ENCODE measurements at places on chromosomes 5 and 9.
A peak's percentile ranks its signal among the peaks of the same experiment; 100 is the strongest.

GRCh38 chr5:174793684-174794328 lies 69.4 kb downstream of the MSX2 start:
- no peak for DNase-seq
- no peak overlapping the region for H3K4me3 ChIP-seq
- no peaks in the 10 kb centered on the region for H3K4me1 ChIP-seq
- no peak overlapping the region for H3K27ac ChIP-seq
- H3K27me3 ChIP-seq: peaks cover 8% of the 10 kb centered on the region

GRCh38 chr5:150674341-150674821 lies 13.3 kb downstream of the MYOZ3 start:
- H3K4me1 ChIP-seq: peaks cover 16% of the 10 kb centered on the region
- no peak overlapping the region for H3K4me3 ChIP-seq
- no peaks in the 10 kb centered on the region for H3K36me3 ChIP-seq

GRCh38 chr9:36148311-36149051 lies 11.9 kb downstream of the GLIPR2 start:
- peak; percentile 23 for DNase-seq
- H3K36me3 ChIP-seq: peaks cover 13% of the 10 kb centered on the region
- no peak overlapping the region for H3K4me3 ChIP-seq
- H3K27ac ChIP-seq: peak overlapping the region; percentile 97
- H3K27me3 ChIP-seq: no peaks in the 10 kb centered on the region
- H3K4me1 ChIP-seq: peaks cover 91% of the 10 kb centered on the region

- no peaks in the 10 kb centered on the region for H3K27me3 ChIP-seq
- peaks cover 32% of the 10 kb centered on the region for H3K4me1 ChIP-seq
- peak; percentile 22 for DNase-seq
- peaks cover 7% of the 10 kb centered on the region for H3K36me3 ChIP-seq
- peak overlapping the region; percentile 59 for H3K4me3 ChIP-seq
These were observed 140.8 kb downstream of the C9orf152 start for GRCh38 chr9:110066929-110067716.

DNA sequence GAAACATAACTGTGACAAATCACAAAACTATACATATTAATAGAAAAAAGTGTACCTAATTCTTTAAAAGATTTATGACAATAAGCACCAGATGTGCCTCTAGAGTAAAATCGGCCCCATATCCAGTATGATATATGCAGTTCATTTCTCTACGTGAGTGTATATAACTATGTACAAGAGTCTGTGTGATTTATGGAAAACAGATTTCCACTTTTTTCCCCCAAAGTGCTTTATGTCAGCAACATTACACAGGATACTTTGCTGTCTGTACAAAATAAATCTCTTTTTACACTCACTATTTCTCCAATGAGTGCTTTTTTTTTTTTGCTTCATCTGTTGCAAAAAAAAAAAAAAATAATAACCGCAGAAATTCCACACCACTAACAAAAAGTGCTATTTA lies 298.8 kb upstream of the RFX3 start:
- H3K36me3 ChIP-seq: no peaks in the 10 kb centered on the region
- H3K27ac ChIP-seq: no peak overlapping the region
- H3K4me1 ChIP-seq: no peaks in the 10 kb centered on the region
- DNase-seq: no peak
- H3K4me3 ChIP-seq: no peak overlapping the region

DNA sequence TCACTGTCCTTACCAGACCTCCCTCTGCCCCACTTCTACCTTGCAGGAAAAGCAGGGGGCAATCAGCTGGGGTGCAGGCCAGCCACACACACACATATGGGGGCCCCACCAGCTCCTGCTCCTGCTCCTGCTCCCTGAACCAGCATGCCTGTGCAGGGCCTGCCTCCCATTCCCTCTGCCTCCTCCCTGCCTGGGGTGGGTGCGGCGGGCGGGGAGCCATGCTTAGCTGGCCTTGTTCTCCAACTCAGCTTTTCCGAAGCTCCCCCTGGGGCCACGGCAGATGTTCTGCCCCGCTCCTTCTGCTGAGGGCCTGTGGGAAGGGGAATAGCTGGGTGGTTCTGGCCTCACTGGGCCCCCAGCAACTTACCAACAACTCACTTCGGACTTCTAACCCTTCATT lies 89.8 kb downstream of the ZNF354C start:
- H3K36me3 ChIP-seq: no peaks in the 10 kb centered on the region
- H3K4me3 ChIP-seq: no peak overlapping the region
- no peak overlapping the region for H3K27ac ChIP-seq
- no peak for DNase-seq

GRCh38 chr5:175464074-175464941 lies 14.1 kb upstream of the SFXN1 start:
- H3K27me3 ChIP-seq: peaks cover 2% of the 10 kb centered on the region
- H3K4me3 ChIP-seq: peak overlapping the region; percentile 9
- no peaks in the 10 kb centered on the region for H3K4me1 ChIP-seq
- DNase-seq: peak; percentile 36

DNA sequence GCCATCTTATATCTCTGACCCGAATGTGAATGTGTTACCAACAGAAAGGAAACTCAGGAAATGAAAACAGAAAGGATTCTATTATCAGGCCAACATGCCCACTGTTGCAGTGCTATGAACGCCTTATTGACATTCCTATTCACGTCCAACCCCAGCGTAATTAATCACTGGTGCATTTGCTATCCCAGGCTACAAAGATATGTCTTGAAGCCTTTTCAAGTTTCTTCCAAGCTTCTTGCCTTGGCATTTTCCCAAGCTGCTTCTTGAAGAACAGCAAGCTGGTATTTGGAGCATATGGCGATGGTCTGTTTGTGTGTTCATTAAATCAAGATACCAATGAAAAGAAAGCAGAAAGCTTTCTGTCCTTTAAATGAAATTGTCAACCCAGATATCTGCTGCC lies 579.2 kb upstream of the ZNF462 start:
- H3K4me1 ChIP-seq: no peaks in the 10 kb centered on the region
- no peak overlapping the region for H3K4me3 ChIP-seq
- no peak overlapping the region for H3K27ac ChIP-seq
- no peaks in the 10 kb centered on the region for H3K27me3 ChIP-seq

- H3K36me3 ChIP-seq: no peaks in the 10 kb centered on the region
- H3K27me3 ChIP-seq: no peaks in the 10 kb centered on the region
- no peaks in the 10 kb centered on the region for H3K4me1 ChIP-seq
- H3K27ac ChIP-seq: no peak overlapping the region
These were observed 211.0 kb downstream of the ADCY2 start for GRCh38 chr5:7606840-7607465.

- DNase-seq: no peak
- no peak overlapping the region for H3K27ac ChIP-seq
- H3K4me3 ChIP-seq: no peak overlapping the region
These were observed 26.9 kb upstream of the RAPGEF6 start for GRCh38 chr5:131661933-131662332.

DNA sequence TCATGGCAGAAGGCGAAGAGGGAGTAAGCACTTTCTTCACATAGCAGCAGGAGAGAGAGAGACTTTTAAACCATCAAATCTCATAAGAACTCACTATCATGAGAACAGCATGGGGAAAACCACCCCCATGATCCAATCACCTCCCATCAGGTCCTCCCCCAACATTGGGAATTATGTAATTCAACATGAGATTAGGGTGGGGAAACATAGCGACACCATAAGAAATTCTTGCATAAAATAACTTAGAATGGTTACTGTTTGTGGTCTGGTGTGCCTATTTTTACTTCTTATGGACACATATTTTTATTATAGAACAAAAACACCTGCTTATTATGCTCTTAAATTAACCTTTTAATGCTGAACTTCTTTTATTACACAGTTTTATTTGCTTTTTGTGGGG lies 298.1 kb downstream of the PJA2 start:
- no peaks in the 10 kb centered on the region for H3K4me1 ChIP-seq
- no peak for DNase-seq
- H3K27ac ChIP-seq: no peak overlapping the region
- H3K36me3 ChIP-seq: no peaks in the 10 kb centered on the region

GRCh38 chr5:78203815-78204214 lies 90.7 kb downstream of the AP3B1 start:
- no peak for DNase-seq
- no peak overlapping the region for H3K27ac ChIP-seq
- H3K27me3 ChIP-seq: no peaks in the 10 kb centered on the region
- H3K4me1 ChIP-seq: no peaks in the 10 kb centered on the region

DNA sequence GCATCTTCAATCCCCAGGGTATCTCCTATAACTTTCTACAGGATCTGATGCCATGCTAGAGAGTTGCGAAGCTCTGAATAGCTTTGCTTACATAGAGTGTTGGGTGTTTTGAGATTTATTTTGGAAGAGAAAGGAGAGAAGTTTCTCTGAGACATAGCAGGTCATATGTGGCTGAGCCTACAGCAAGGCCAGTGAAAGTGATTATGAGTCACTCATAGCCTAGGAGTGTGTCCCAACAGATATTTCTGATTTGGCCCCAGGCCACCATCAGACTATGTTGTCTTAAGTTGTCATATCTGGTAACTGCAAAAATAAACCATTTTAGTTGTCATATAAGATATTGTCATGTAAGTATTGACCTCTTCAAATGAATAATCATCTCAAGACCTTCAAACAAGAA lies 132.0 kb upstream of the RAI14 start:
- H3K36me3 ChIP-seq: no peaks in the 10 kb centered on the region
- no peaks in the 10 kb centered on the region for H3K27me3 ChIP-seq
- H3K27ac ChIP-seq: no peak overlapping the region

- peaks cover 26% of the 10 kb centered on the region for H3K27me3 ChIP-seq
- no peaks in the 10 kb centered on the region for H3K36me3 ChIP-seq
- H3K27ac ChIP-seq: no peak overlapping the region
- no peak for DNase-seq
These were observed 3.7 kb downstream of the MSX2 start for GRCh38 chr5:174727794-174728680.

DNA sequence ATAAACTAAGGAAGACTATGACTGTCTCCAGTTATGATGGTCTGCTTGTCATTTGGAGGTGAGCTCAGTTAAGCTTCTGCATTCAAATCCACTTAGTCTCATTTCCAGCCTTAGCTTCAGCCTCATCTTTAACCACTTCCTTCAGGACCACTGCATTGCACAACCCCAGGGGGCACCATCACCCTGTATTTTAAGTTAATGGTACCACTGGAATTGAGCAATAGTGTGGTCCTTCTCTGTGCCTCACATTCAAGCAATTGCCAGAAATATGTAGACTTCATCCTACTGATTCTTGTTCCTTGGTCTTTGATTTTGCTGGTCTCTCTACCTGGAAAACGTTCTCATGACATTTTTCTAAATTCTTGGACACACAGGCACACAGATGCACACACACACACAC lies 131.5 kb upstream of the PTPN3 start:
- no peaks in the 10 kb centered on the region for H3K27me3 ChIP-seq
- H3K4me3 ChIP-seq: no peak overlapping the region
- H3K36me3 ChIP-seq: no peaks in the 10 kb centered on the region
- no peaks in the 10 kb centered on the region for H3K4me1 ChIP-seq
- no peak overlapping the region for H3K27ac ChIP-seq
- no peak for DNase-seq

DNA sequence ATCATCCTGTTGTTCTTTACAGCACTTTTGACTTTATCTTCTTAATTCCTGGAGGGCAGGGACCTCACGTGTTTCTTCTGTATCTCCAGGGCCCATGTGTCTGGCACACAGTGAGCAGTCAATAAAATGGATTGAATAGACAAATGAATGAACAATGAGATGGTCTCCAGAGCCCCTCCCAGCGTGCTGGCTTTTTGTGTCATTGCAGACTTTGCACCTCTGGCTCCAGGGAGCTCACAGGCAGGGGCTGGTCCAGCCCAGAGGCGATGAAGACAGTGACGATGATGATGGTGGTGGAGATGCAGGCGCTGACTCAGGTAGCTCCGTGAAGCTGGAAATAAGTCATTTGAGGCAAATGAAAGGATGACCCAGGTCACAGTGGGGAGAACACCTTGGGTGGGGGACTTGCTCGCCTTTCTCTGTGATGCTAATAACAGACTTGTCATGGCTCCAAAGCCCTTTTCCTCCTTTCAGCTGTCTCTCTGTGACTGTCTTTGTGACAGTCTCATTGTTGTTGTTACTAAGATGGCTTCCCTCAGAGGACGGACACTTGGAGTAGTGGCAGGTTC lies 30.4 kb upstream of the FABP6 start:
- H3K4me3 ChIP-seq: no peak overlapping the region
- peaks cover 10% of the 10 kb centered on the region for H3K4me1 ChIP-seq
- H3K27ac ChIP-seq: no peak overlapping the region
- H3K36me3 ChIP-seq: no peaks in the 10 kb centered on the region
- DNase-seq: no peak
- H3K27me3 ChIP-seq: no peaks in the 10 kb centered on the region

DNA sequence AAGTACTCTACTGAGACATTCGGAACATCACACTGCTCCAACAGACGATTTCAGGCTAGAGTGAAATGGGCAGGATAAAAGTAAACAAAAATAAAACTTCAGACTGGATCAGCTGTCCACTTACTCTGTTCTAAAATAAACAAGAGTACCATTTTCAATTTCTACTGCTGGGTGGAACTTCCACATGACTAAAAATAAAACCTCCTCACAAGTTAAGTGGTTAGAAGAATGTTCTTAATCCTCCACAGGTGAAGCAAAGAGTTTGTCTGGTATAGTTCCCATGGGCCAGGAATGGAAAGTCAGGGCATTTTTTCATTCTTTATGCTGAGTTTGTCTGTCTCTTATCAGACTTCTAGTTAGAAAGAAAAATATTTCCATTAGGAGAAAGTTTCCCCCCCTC lies 15.7 kb downstream of the NUDT12 start:
- no peaks in the 10 kb centered on the region for H3K27me3 ChIP-seq
- H3K4me3 ChIP-seq: no peak overlapping the region
- H3K27ac ChIP-seq: no peak overlapping the region

- H3K4me1 ChIP-seq: no peaks in the 10 kb centered on the region
- H3K27ac ChIP-seq: no peak overlapping the region
- no peaks in the 10 kb centered on the region for H3K27me3 ChIP-seq
These were observed 329.2 kb downstream of the EFNA5 start for GRCh38 chr5:107341376-107342084.

- no peaks in the 10 kb centered on the region for H3K27me3 ChIP-seq
- H3K4me1 ChIP-seq: no peaks in the 10 kb centered on the region
- no peaks in the 10 kb centered on the region for H3K36me3 ChIP-seq
- DNase-seq: no peak
- H3K27ac ChIP-seq: no peak overlapping the region
- H3K4me3 ChIP-seq: no peak overlapping the region
These were observed 52.2 kb downstream of the PDE8B start for GRCh38 chr5:77262697-77263096.

DNA sequence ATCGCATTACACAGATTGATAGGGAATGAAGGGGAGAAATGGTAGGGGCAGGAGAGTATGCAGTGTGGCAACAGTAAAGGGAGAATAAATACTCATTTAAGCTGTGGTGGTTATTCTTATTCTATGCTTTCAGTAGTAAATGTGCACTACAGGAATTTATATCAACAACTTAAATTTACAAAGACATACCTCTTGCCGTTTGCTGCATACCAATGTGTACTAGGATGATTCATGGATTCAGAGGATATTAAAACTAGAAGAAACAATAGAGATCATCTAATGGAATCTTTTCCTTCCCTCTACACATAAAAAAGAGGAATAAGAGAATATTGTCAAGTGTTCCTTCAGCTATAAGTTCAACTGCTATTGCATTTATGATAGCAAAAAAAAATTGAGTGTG lies 103.3 kb upstream of the RASA1 start:
- no peak overlapping the region for H3K4me3 ChIP-seq
- H3K36me3 ChIP-seq: no peaks in the 10 kb centered on the region
- no peak overlapping the region for H3K27ac ChIP-seq
- no peak for DNase-seq
- no peaks in the 10 kb centered on the region for H3K27me3 ChIP-seq
- H3K4me1 ChIP-seq: no peaks in the 10 kb centered on the region

Data from CD4-positive, CD25-positive, alpha-beta regulatory T cell (primary cell).